ENCODE measurements at places on chromosomes 1 and 21.

DNA sequence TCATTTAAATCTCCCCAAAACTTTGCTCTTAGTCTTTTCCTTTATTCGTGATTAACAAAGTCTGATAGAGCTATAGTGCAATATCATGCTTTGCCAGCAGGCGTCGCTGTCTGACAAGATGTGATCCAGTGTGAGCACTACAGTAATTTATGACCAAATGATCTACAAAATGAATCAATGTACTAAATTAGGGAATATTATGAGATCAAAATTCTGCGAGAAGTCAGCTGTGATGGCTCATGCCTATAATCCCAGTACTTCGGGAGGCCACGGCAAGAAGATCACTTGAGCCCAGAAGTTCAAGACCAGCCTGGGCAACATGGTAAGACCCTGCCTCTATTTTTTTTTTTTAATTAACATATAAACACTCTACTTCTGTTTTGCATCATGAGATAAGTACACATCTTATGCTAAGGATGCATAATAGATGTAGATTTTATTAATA is 3.6 kb upstream of the SPSB1 start:
- peak; percentile 83 for DNase-seq

GRCh38 chr1:11930571-11931445 is 3.7 kb upstream of the PLOD1 start:
- DNase-seq, result peak; percentile 87

GRCh38 chr1:244353551-244354091 is 98.1 kb downstream of the ADSS2 start:
- peak; percentile 91 for DNase-seq

DNA sequence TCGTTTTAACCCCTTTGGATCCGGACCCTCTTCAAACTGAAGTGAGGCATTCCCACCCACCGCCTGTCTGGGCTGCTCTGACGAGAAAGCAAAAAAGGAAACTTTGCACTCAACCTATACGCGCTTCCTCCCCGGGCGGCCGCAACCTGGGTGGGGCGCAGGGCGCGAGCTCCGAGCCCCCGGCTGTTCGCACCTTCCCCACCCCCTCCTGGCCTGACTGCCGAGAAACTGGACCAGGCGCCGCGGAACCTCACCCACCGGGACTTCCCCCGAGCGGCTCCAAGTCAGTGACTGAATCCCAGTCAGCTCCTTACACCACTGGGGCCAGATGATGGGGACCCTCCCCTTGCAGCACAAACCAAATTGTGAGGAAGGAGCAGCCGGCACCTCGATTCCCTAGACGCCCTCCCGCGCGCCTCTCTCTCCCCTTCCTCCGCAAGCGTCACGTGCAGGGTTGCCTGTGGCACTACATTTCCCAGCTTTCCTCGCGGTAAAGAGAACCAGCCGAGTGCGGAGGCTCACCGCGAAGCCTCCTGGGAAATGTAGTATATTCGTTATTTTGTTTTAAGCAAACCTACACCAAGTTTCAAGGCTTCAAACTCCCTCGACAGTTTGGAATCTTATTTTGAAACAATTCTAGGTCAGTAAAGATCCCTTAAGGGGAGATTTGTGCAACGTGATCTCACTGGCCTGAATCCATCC is at the start of gene RAB29:
Gene RAB29 (minus strand): TSS at position 468 of the 702 bp plus-strand sequence. CDS start 526 bp downstream, outside the sequence.
- peak; percentile 88 for DNase-seq

DNA sequence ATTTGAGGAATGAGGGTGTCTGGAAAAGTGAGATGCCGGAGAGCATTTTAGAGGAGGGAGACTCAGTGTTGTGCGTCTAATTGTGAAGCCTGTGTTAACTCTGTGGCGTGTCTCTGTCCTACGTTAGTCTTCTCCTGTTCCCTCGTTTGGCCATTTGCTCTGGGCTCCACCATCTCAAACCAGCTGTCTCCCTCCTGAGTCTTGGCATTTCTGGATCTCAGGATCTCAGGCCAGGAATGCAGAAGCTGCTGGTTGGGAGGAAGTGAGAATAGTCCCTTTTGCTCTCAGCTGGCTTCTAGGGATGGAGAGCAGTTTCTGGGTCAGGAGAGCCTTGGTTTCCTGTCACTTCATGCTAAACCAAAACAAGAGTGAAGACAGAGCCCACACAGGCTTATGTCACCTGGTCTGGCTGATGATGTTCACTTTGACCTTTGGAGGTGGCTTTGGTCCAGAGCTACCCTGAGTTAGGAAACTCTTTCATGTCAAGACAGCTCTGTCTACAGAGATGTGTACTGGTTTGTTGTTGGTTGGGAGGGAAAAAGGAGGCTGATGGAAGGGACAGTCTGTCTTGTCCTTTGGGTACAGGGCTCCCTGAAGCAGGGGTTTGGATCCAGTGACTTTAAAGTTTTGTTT is 859 bp downstream of the NFASC start:
- DNase-seq, result no peak

DNA sequence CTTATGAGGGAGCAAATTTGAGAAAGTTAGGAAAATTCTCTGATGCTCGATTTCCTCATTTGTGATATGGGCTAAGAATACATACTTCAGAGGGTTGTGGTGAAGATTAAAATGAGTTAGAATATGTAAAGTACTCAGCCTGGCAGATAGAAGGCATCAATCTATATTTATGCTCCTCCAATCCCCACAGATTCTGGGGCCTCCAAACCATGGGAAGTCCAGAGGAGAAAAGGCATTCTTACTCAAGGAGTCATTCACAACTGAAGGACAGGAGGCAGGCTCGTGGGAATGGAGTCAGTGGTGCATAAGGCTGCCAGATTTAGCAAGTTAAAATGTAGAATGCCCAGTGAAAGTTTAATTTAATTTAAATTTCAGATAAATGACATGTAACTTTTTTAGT is 330.0 kb upstream of the POU3F1 start:
- DNase-seq, result no peak

DNA sequence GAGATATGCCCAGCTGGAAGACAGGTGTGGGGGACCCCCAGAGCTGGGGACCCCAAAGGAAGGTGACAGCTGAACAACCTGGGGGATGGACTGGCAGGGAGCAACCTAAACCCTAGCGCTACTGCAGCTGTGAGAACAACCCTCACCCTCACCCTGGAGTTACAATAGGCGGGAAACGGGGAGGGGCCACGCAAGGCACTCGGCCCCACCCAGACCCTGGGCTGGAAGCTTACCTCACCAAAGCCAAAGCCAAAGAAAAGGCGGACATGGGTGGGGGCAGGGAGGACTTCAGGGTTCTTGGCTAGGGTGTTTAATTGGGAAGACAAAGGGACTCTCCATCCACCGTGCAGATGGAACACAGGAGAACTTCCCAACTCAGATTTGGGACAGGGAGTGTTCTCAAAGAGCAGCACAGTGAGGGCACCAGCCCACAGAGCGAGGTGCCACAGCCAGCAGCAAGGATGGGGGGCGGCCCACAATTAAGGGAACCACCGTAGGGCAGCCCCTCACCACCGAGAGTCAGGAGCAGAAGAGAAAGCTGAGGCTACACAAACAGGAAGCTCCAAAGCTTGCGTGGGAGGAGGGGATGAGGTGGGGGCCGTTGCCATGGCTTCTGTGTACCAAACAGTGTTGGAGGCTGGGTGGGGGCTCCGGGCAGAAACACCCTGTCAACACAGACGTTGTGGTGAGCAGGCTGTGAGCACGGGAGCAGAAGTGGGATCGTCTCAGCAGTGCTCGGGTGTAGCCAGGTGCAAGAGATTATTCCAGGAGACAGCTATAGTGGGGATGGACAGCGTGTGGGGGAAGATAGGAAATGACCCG is 1.9 kb downstream of the TAGLN2 start:
- DNase-seq, result peak; percentile 93

DNA sequence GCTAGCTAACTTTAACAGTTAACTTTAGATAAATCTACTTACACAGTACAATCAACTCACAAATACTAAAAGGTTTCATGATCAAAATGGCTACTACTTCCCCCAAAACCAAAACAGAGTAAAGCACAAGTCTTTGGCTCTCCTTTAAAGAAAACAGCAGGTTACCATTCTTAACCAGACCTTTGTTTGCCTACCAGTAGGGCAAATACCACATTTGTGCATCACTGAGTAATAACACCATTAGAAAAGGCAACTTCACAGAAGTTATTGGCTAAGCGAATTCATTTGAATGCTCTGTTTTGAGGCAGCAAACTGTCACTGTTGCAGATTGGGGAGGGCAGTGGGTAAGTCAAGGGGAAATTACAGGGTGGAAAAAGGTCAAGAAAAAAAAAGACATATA is 17.3 kb upstream of the SERPINC1 start:
- no peak for DNase-seq

DNA sequence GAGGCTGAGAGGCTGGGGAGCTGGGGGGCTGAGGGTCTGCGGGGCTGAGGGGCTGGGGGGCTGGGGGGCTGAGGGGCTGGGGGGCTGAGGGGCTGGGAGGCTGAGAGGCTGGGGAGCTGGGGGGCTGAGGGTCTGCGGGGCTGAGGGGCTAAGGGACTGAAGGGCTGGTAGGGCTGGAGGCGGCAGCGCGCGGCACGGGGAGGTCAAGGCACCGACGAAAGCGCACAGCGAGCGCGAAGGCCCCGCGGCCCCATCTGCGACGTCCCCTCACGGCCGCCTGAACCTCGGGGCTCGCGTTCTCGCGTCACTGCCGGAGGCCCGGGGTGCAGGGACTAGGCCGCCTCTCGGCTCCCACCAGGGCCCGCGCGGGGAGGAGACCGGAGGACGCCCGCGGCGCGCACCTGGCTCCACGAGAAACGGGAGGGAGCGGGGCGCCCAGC is 356 bp downstream of the INTS11 start:
- DNase-seq, result no peak

GRCh38 chr1:150973836-150974579 is 627 bp downstream of the CERS2 start:
- DNase-seq, result no peak

DNA sequence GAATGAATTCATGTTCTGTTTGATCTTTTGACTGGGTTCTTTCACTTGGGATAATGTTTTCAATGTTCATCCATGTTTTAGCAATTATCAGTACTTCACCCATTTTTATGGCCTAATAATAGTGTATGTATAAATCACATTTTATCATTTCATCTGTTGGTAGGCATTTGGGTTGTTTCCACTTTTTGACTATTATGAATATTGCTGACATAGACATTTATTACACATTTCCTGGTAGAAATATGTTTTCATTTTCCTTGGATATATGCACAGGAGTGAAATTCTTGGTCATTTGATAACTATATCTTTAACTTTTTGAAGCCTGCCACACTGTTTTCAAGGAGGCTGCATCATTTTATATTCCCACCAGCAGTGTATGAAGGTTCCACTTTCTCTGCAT is 79.8 kb downstream of the AXDND1 start:
- no peak for DNase-seq

DNA sequence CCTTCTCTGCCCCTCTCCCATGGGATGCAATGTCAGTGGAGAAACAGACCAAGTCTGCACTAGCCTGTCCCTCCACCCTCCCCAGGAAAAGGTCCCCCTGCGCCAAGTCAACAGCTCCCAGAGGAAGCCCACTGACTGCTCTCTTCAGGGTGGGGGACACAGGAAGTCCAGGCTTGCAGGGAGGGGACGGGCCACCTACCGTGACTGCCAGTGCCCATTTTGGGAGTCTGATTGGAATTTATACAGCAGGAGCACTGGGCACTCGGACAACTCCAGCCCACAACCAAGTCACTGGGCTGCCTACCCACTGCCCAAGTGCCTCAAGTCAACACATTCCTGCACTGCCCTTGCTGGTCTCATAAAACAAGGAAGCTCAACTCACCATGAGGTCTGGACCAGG is 6.1 kb downstream of the CCNL2 start:
- no peak for DNase-seq

- DNase-seq, result no peak
These were observed 241.8 kb upstream of the MAP1LC3C start for GRCh38 chr1:242240691-242241090.

- peak; percentile 5 for DNase-seq
These were observed 399.0 kb downstream of the KCNT2 start for GRCh38 chr1:196209265-196209664.

GRCh38 chr1:29390491-29391361 is 154.4 kb downstream of the PTPRU start:
- no peak for DNase-seq

- DNase-seq, result peak; percentile 49
These were observed 19.0 kb downstream of the BCAR3 start for GRCh38 chr1:93662481-93663207.

GRCh38 chr1:87242445-87243185 is 86.1 kb upstream of the LMO4 start:
- no peak for DNase-seq

GRCh38 chr1:180542113-180542837 is 16.5 kb upstream of the OVAAL start:
- DNase-seq, result peak; percentile 29

GRCh38 chr1:60488847-60489246 is 415.3 kb upstream of the C1orf87 start:
- peak; percentile 46 for DNase-seq

DNA sequence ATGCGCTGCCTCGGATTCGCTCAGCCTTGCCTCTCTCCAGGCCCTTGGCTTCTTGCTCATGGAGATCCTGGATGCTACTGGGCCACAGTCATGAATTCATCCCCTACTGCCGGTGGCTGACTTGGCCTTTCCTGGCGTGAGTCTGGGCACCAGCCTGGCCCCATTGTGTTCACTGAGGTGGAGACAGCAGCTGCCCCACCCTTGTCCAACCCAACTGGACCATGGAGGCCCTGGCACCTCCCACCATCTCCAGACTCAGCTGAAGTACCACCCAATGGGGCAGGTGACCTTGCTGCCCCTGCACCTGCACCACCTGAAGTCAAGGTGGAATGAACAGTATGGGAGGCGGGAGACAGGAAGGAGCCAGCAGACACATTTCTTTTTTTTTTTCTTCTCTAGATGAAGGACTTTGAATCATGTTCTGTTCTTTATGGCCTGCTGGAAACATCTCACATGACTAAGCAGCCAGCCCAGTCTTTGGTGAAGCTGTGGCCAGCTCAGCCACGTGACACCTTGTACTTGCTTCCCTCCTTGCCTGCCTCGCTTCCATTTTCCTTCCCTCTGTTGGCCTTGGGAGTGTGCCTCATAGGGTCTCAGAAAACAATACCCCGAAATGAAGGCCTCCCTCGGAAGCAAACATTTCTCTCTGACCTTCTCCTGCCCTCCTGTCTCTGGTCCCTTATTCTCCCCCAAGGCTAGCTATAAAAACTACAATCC is 3.8 kb upstream of the SLC30A2 start:
- no peak for DNase-seq

DNA sequence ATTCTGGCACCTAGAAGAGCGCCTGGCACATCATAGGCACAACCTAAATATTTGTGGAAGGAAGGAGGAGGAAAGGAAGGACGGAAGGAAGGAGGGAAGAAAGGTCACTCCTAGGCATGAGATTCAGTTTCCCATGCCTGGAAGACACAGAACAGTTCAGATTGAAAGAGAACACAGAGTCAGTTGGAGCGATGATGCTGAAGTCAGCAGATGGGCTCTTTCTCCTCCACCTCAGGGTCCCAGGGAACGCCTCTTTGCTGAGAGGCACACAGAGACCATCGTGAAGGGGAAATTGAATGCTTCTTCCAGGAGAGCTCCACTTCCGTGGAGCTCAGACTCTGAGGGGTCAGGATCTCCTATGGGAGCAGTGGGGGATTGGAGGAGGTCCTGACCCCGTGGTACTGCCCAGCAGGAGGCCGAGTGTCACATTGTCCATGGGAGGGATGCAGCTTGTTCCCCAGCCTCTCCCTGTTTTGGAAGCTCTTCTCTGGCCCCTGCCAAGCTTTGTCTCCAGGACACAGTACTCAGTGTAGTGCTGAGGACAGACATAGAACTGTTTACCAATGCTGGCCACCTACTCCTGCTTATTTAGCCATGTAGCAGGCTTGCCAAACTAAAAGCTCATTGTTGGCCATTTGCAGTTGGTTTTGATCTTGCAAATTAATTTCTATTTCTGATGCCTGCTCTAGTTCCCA is 2.4 kb downstream of the MYBPHL start:
- DNase-seq, result no peak

GRCh38 chr1:47478090-47478489 is 40.2 kb downstream of the FOXD2 start:
- no peak for DNase-seq

Data from cardiac fibroblast (primary cell).